Skeletal muscle tissue (tissue), 5 donors: ENCODE measurements at places on chromosomes 5 and 9. TPM values are rescaled to one million over a fixed set of nuclear protein-coding genes. Genes with fewer than 3 reads are reported as not detected.

Gene EPB41L4A
- total RNA-seq: 21.4 TPM

Gene MLANA
- total RNA-seq: not detected

Gene KCNV2
- total RNA-seq: not detected

Gene LRRC70
- 5.7 TPM for total RNA-seq

Gene ELAVL2
- 3.1 TPM for total RNA-seq

Gene WNK2
- total RNA-seq: 4.7 TPM

Gene PCDHGA11
- 6.8 TPM for total RNA-seq

Gene SLC6A3
- not detected for total RNA-seq

Gene FOXD4L4
- under 0.01 TPM for total RNA-seq

Gene ADRA1B
- under 0.01 TPM for total RNA-seq

Gene GMCL2
- not detected for total RNA-seq

Gene FAM13B
- 43.8 TPM for total RNA-seq

Gene GPR151
- total RNA-seq: not detected

Gene IL9
- not detected for total RNA-seq

Gene PCDH12
- 12.0 TPM for total RNA-seq

Gene FYB1
- 4.2 TPM for total RNA-seq
